MM.1S (cell line): ENCODE measurements at places on chromosomes 3 and 15.

DNA sequence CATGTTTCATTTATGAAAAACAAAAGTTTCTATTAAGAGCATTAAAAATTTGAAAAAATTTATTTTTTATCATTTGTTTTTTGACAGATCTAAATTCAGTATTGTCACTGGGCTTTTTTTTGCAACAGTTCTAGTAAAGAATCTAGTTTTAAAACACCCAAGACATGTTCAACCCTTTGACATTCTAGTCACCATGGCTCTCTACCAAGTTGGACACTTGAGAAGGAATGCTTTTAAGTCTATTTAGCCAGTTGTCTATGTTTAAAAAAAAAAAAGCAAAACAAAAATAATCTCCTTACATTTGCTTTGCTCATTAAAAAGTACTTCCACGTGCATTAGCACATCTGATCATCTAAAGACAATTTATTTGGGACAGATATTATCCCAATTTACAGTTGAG is 417.5 kb downstream of the RSL24D1 start:
- H3K27ac ChIP-seq, result no peak overlapping the region
- no peaks in the 10 kb centered on the region for H3K36me3 ChIP-seq
- DNase-seq, result no peak
- H3K27me3 ChIP-seq, result no peaks in the 10 kb centered on the region
- H3K4me1 ChIP-seq, result no peaks in the 10 kb centered on the region

DNA sequence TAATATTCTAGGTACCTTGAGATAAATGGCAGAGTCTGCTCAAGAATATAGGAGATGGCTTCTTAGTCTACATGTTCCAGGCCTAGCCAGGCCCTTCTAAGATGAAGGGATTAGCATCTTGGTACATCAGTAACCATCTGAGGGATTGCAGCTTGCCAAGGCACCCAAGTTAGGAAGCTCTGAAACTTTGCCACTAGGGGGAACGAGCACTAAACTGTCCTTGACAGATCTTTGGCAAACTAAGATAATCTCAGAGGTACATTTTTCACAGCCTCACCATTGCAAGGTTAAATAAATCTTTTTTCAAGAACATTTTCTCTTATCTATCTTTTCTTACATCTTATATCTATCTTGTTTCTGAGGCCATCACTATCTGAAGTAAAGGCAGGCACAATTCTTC is 351.2 kb downstream of the RAP2B start:
- H3K4me1 ChIP-seq, result no peaks in the 10 kb centered on the region
- DNase-seq, result peak; percentile 27
- H3K27me3 ChIP-seq, result no peaks in the 10 kb centered on the region
- H3K4me3 ChIP-seq, result no peak overlapping the region

GRCh38 chr15:70742928-70743327 is 20.4 kb downstream of the UACA start:
- DNase-seq, result no peak
- no peaks in the 10 kb centered on the region for H3K36me3 ChIP-seq
- H3K27me3 ChIP-seq, result no peaks in the 10 kb centered on the region
- no peak overlapping the region for H3K4me3 ChIP-seq

GRCh38 chr3:14652-15051 is 181.9 kb upstream of the CHL1 start:
- no peaks in the 10 kb centered on the region for H3K4me1 ChIP-seq
- no peak overlapping the region for H3K27ac ChIP-seq
- DNase-seq, result no peak
- H3K4me3 ChIP-seq, result no peak overlapping the region
- no peaks in the 10 kb centered on the region for H3K36me3 ChIP-seq

GRCh38 chr15:91528801-91529200 is 324.7 kb upstream of the SLCO3A1 start:
- no peaks in the 10 kb centered on the region for H3K4me1 ChIP-seq
- H3K36me3 ChIP-seq, result no peaks in the 10 kb centered on the region
- H3K4me3 ChIP-seq, result no peak overlapping the region
- DNase-seq, result no peak
- H3K27ac ChIP-seq, result no peak overlapping the region
- no peaks in the 10 kb centered on the region for H3K27me3 ChIP-seq

DNA sequence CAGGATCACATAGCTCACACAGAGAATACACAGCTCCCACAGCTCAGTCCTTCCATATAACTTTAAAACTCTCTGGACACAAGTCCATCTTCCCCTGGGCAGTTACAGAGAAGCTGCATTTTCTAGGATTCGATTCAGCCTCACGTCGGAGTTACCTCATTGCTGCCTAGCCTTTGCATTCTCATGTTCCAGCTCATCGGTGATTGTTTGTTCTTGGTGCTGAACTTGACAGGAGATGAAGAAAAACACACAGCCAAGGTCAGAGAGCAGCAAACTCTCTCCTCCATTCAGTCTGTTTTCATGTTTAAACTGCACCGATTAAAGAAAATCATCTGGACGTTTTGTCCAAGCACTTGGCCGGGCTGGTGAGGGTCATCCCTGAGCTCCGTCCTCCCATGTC is 375.5 kb upstream of the CFAP20DC start:
- H3K4me1 ChIP-seq, result peaks cover 25% of the 10 kb centered on the region
- no peak overlapping the region for H3K4me3 ChIP-seq
- H3K27ac ChIP-seq, result peak overlapping the region; percentile 52; the same call in 1 of the 2 replicates
- DNase-seq, result no peak

GRCh38 chr3:124097362-124098131 is 105.6 kb upstream of the ROPN1 start:
- no peaks in the 10 kb centered on the region for H3K4me1 ChIP-seq
- H3K36me3 ChIP-seq, result no peaks in the 10 kb centered on the region
- no peak for DNase-seq
- no peaks in the 10 kb centered on the region for H3K27me3 ChIP-seq

DNA sequence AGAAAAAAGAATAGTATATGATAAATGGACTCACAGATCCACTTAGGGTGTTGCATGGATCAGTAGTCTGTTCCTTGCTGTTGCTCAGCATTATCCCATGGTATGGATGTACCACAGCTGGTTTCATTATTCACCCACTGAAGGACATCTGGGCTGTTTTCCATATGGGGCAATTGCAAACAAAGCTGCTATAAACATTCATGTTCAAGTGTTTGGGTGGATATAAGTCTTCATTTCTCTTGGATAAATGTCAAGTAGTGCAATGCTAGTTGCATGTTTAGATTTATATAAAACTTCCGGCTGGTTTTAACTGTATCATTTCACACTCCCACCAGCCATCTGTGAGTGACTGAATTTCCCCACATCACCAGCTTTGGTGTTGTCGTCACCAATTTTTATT is 137.7 kb downstream of the ASB7 start:
- DNase-seq, result no peak
- H3K27ac ChIP-seq, result no peak overlapping the region
- H3K4me1 ChIP-seq, result no peaks in the 10 kb centered on the region
- H3K36me3 ChIP-seq, result no peaks in the 10 kb centered on the region

GRCh38 chr15:92453607-92454006 is 59.9 kb downstream of the ST8SIA2 start:
- no peak overlapping the region for H3K27ac ChIP-seq
- no peak for DNase-seq
- no peak overlapping the region for H3K4me3 ChIP-seq
- H3K27me3 ChIP-seq, result no peaks in the 10 kb centered on the region
- no peaks in the 10 kb centered on the region for H3K36me3 ChIP-seq

DNA sequence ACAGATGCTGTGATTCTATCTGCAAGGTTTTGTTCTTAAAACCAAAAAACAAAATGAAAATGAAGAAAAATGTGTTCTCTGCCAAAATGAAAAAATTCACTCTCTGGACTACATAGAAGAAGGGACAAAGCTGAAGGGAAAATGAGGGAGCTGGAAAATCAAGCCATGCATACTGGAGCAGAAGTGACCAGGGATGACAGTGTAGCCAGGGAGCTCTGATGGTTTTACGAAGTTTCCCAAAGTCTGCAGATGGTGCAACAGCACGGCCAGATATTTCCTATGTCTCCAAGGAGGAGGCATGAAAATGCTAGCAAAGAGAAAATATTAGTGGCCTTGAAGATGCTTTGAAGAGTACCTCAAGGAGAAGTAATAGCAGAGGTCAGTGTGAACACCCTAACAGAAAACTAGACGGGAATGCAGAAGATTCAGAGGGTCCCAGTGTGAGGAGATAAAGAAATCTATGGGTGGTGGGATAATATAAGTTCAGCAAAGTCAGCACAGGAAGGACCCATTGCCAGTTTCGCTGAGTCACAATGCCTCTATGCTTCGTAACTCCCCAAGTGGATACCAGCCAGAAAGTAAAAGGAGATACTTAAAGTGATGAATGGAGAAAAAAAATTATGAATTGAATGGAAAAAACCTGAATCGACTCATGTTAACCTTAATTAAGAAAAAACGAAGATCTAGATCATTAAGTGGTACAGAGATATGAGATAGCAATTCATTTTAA is 39.0 kb upstream of the POMGNT2 start:
- H3K27me3 ChIP-seq, result no peaks in the 10 kb centered on the region
- H3K36me3 ChIP-seq, result no peaks in the 10 kb centered on the region
- H3K4me1 ChIP-seq, result peaks cover 3% of the 10 kb centered on the region; the same call in 1 of the 2 replicates
- no peak for DNase-seq
